ENCODE measurements at places on chromosomes 4 and X.

GRCh38 chr4:8838961-8839431, 32.6 kb downstream of the HMX1 start:
- no peak for DNase-seq

- DNase-seq: no peak
These were observed 263.6 kb downstream of the PTTG2 start for GRCh38 chr4:38223782-38224236.

DNA sequence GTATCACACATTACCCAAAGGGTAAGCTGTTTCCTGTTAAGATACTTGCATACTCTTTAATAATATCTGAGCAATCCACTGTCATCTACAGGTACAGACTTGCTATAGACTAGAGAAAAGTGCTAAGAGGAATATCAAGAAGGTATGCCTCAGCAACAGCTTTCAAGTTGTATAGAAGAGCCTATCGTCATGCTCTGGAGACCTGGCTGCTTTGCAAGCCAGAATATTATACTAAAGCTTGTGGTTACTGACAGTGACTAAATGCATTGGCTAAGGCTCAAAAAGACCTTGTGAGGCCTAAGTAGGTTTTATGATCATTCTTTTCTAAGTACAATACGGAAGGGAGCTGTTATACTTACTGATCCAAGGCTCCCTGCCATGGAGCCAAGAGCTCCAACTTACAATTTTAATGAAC, 11.3 kb downstream of the LAMP2 start:
- no peak for DNase-seq

- DNase-seq: no peak
These were observed 92.1 kb downstream of the AFF1 start for GRCh38 chr4:87026800-87027495.

Data from NCI-H2081 treated with DMSO at 0.1 percent for 48 hours (cell line).